ENCODE measurements at places on chromosomes 5 and 9.
A peak's percentile ranks its signal among the peaks of the same experiment; 100 is the strongest.

GRCh38 chr9:4333231-4333740 lies 33.4 kb upstream of the GLIS3 start:
- DNase-seq = no peak

DNA sequence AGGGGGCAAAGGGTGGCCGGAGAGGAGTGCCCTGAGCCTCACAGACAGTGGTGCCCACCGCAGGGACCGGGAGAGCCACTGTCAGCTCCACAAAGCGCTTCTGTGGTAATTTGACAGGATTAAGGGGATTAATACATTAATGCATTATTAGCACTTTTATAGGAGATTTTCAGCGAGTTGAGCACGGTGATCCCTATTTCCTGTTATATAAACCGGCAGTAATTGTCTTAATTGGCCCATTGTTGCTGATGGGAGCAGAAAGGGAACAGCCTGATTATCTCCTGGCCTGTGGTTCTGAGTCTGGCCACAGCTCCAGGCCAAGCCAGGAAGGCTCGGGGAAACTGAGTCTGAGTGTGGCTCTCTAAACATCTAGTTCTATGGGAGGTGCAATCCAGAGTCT lies 423.6 kb downstream of the CDK5RAP2 start:
- DNase-seq = no peak

DNA sequence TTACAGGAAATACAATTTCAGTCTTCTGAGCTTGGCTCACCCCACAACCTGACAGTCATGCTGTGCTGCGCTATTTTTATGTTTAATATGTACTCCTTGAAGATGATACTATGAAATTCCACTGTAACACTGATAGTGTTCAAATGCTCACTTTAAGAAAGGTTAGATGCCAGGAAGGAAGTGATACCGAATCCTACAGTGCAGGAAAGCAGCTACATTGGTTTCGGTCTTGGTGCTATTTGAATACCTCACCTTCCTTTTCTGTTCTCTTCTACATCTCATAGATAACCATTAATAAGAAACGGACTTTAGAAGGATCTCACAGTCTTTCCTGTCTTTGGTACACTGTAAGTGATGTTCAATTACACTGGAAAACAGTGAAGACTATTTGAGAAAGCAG lies 117.6 kb downstream of the SEMA5A start:
- no peak for DNase-seq

DNA sequence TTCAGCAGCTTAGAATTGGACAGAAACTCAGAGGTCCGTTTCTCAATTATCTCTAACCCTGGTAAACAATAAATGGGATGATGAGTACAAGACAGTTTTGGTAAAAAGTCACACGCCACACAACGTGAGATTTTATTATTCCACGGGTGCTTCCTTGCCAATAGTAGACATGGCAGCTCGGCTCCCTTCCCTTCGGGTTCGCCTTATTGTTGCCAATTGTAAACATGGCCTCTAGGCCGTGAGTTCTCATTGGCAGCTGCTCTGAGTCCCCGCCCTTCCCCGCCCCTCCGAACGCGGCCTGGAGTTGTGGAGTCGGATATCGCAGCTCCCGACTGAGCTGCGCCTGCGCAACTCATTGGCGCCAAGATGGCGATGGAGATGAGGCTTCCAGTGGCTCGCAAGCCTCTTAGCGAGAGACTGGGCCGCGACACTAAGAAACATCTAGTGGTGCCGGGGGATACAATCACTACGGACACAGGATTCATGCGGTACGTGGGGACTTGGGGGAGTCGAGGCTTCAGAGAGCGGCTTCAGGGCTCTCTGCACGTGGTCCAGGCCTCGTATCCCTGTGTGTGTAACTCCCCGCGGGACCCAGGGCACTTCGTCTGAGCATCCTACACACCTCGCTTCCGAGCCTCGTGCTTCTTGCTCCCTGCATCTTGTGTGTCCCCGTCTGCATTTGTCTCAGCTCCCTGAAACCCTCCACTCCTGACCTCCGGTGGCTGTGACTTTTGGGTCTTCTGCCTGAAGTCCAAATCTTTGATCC lies at the start of gene EXOSC2:
Gene EXOSC2, plus strand, starts transcription at position 355 of the 766 bp plus-strand sequence. Its CDS starts 12 bp downstream, at position 367.
- peak; percentile 99 for DNase-seq

GRCh38 chr9:104776797-104777196 lies 12.9 kb downstream of the NIPSNAP3B start:
- no peak for DNase-seq

DNA sequence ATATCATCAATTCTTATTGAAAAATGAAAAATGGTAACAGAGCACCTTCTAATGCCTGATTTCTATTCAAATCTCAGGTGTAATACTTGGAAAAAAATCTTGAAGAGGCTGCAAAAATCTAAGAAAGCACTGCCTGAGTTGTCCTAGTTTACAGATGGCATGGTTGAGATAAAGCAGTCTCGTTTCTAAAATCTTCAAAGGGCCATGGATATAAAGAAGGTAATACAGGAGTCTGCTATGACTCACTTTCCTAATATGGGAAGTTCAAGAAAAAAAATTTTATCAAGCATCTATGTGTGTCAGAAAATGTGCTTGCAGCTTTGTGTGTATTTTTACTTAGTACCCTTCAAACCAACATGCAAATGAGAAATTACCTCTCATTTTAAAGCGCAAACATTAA lies 163.3 kb downstream of the DMAC1 start:
- DNase-seq = no peak

- DNase-seq = peak; percentile 77
Measured at GRCh38 chr9:129888293-129889121, 53.2 kb downstream of the USP20 start.

DNA sequence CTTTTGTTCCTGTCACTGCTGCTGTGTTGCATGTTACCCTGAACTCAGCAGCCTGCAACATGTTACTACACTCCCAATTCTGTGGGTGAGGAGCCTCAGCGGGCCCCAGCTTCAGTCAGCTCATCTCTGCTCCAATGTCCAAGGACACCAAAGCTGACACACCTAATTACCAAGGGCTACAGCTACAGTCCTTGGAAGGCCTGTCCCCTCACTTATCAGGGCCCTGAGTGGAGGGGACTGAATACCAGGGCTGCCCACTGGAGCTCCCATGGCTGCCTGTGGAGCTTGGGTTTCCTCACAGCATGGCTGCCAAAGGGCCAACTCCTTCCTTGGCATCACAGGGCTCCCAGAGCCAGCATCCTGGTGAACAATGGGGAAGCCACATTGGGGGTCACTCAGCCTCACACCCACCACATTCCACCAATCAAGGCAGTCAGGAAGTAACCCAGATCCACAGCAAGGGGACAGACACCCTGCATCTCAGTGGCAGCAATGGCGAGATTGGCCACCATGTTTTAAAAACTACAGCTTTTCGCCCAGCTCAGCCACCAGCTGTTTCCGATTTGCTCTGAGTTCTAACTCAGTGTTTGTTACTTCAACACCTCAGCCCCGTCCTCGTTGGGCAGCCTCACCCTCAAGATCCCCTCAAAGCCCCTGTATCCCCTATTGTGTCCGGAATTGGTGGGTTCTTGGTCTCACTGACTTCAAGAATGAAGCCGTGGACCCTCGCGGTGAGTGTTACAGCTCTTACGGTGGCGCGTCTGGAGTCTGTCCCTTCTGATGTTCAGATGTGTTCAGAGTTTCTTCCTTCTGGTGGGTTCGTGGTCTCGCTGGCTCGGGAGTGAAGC lies 18.9 kb downstream of the SEMA4D start:
- no peak for DNase-seq

GRCh38 chr5:174167080-174167910 lies 121.8 kb downstream of the NSG2 start:
- DNase-seq = no peak

GRCh38 chr9:86795047-86795442 lies 152.3 kb downstream of the GAS1 start:
- DNase-seq = no peak

DNA sequence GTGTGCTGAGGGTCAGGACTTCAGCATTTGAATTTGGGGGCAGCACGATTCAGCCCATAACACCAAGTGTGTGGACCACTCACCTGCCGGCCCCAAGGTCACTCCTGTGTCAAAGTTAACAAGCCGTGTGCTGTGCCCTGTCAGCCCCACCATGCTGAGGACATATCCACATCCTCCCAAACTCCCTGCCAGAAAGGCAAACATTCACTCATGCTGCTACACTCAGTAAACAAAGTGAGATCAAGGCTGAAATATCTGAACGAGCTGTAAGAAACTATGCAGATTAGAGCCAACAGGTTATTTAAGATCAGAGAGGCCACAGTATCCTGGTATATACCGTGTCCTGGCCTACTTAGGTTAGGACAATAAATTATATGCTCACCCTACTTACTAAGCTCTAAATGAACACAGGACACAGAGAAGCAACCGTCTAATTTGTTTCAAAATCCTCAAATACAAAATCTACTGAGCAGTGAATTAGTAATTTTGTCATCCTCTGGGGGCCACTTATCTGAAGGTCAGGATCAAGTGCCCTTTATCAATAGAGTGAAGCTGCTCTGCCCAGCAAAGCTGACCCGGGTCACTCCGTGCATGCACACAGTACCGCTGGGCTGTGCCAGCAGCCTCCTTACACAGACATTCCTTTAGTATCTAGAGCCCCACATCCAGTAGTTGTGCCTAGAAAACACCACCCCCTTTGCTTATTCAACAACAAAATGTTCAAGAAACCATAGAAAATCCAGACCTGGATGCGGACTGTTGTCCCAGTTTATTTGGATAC lies 28.2 kb downstream of the RETREG1 start:
- DNase-seq = no peak

DNA sequence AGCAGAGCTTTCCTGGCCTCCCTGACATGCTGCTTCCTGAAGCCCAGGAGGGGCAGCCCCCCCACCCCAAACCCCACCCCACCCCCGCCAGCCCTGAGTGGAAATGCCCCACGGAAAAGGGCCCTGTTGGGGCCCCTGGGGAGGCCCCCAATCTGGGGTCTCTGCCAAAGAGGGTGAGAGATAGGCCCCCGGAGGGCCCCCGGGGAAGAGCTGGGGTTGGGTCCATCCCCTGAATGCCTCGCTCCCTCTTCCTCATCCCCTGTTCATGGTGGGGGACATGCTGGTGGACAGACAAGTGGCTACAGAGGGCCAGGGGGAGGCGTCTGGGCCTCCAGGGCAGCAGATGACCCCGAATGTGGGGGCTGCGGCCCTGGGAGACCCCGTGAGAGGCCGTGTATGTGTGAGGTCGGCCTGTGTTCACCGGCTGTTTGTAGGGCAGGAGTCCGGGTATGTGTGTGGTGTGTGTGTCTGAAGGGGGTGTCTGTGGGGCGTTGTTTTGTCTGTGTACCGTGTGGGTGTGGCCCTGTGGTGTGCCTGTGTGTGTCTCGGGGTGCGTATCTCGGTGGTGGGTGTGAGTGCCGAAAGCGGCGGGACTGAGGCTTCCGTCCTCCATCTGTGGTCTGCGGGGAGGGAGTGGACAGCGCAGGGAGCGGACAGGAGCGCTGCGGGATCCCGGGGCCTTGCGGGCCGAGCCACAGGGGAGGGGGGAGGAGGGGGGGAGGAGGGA lies 11.3 kb downstream of the C9orf50 start:
- peak; percentile 60 for DNase-seq

Data from upper lobe of left lung (tissue), 6 donors.